ENCODE measurements at places on chromosomes 4 and X. TPM values are rescaled to one million over a fixed set of nuclear protein-coding genes. Genes with fewer than 3 reads are reported as not detected.

The TAPT1 gene
- polyA plus RNA-seq: 41.2 TPM

DNA sequence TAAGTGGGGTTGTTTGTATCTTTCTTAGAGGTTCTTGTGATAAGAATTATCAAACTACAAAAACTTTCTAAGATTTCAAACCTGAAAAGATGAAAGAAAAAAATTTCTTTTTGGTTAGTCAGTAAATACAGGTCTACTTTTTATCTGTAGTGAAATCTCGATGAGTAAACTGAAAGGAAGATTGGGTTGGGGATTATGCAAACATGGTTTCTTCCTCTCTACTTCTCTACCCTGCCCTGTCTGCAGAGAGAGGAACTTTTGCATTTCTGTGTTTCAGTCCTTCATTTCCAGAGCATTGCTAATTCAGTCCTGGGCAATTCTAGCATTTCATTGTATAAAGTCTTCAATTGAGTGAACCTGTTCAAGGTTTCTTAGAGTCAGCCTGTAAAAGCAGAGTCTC, 51.6 kb upstream of the IL2 start:
- no peak for DNase-seq

DNA sequence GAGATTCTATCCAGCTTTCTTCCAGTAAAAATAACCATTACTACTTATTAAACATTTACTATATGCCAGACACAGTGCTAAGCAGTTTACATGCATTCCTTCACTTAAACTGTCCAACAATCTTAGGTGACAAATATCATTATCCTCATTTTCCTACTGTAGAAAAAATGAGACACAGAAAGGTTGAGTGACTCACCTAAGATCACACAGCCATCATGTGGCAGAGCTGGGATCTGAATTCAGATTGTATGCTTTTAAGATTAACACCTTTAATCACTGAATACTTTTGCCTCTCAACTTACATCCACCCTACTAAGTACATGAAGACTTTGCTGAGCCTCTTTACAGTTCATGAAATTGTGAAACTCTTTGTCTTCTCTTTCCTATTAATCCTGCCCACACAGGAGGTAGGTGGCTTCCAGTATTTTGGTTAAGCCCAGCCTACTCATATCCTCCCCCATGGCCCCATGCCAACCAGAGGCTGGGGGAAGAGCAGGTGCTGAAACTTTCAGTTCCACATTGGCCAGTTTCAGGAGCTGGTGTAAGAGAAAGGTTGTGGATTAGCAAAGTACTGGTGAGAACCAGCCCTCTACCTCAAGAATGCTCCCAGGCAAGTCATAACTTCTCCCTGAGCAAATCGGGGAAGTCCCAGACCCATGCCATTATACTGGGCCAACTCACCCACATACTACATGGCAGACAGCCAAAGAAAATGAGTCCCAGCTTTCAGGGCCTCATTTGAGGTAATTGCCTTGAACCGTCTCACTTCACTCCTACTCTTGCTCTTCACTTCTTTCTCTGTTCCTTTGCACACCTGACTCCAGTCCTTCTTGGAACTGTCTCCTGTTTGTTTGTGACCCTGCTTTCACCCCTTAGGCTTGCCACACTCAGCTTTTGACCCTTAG, 211.1 kb downstream of the GUCY2F start:
- no peak for DNase-seq

DNA sequence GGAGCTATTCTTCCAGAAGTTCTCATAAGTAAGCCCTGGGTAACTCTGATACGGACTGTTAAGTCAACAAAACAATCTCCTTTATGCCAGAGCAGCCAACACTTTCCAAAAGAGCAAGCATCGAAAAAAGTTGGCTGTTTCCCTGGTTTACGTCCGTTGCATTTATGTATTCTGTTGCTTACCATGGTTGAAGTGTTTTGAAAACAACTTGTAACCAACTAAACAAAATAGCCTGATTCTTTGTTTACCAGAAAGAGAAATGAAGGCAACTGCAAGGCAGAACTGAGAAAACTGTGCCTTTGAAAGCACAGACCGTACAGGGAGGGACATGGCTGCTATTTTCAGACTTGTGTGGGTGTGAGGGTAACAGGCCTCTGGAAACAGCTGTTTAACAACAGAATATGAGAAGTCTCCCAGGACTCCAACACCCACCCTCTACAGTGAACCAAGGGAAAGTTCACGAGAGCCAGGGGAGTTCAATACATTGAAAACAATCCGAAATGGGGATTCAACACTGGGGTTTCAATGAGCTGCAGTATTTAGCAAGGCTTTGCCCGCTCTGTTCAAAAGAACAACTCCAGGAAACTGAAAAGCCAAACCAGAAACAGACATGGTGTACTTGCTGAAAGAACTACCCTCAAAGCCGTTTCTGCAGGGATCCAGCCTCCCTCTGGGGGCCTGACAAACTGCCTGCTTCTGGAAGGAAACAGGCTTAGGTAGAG, 95.8 kb upstream of the EGFL6 start:
- no peak for DNase-seq

DNA sequence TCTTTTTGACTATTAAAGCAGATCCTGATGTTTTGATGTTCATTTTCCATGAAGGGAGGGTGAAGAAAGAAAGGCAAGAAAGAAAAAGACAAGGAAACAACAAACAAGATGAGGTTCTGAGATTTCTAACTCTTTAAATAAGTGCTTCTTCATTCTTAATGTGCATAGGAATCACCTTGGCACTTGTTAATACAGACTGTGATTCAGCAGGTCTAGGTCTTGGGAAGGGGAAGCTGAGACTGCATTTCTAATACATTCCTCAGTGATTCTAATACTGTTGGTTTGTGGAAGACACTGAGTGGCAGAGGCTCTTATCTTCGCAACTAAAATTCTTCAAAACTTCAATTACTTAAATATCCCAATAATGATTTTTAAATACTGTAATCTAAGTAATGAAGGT, 95.2 kb upstream of the NAP1L5 start:
- no peak for DNase-seq

Measured in left renal cortex interstitium (tissue), 4 donors.